ENCODE measurements at places on chromosomes 4 and X. TPM values are rescaled to one million over a fixed set of nuclear protein-coding genes. Genes with fewer than 3 reads are reported as not detected.

The PIM2 gene
- 8.0 TPM for total RNA-seq

DNA sequence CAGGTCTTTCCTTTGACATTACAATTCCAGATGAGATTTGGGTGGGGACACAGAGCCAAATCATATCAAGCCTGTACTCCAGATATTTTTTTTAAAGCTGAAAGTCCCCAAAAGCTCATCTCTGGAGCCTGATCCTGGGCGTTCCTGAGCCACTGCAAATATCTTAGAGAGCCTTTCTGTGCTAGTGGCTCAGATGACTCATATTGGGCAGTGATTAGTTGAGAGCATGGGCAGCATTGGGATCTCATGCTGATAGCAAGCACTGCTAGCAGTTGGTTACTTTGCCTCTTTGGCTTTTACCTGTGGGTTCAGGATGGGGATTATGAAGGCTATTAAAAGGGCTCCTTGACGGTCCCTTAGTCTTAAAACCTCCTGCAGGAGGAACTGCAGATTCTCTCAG lies 51.4 kb upstream of the SCRG1 start:
- H3K27me3 ChIP-seq: no peaks in the 10 kb centered on the region
- DNase-seq: no peak
- no peak overlapping the region for H3K4me3 ChIP-seq
- no peaks in the 10 kb centered on the region for H3K4me1 ChIP-seq
- H3K36me3 ChIP-seq: no peaks in the 10 kb centered on the region
- H3K27ac ChIP-seq: no peak overlapping the region

DNA sequence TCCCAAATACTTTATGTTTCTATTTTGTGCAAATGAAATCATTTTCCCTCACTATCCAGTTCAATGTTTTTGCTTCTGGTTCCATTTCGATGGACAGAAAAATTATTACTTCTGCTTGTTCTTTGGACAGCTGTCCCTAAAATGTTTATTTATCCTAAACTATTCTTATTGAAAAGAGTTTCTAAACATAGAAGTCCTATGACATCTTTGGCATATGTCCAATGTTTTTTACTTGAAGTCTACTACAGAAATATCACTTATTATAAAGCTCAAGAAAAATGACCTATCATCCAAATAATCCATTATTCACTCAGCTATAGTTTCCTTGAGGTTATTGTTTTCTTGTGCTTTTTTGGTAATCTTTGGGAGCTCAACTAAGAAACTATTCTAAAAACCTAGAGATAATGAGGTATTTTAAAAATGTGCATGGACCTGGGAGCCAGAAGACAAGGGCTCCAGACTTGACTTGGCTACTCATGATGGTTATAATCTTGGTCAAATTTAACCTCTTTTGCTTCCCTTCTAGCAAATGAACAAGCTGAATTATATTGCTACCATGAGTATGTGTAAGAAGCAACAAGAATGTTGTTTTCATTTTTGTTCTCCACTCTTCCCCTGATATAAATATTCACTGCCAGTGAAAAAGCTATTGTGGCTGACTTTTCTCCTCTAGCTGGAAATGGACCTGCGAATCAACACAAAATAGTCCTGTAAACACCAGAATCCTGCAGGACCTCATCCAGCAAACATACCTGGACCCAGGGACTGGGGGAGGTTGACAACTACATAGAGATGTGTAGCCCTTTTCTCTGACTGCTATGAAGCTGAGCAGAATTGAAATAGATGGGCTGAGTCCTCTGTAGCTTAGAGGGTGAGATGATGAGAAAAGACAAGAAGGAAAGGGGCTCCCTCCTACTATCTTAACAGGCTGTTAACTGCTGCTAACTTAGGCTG lies 137.4 kb downstream of the FRYL start:
- peaks cover 11% of the 10 kb centered on the region for H3K4me1 ChIP-seq
- H3K27ac ChIP-seq: no peak overlapping the region
- DNase-seq: no peak
- H3K36me3 ChIP-seq: no peaks in the 10 kb centered on the region
- no peaks in the 10 kb centered on the region for H3K27me3 ChIP-seq
- no peak overlapping the region for H3K4me3 ChIP-seq

GRCh38 chrX:43968359-43968781 lies 4.8 kb downstream of the NDP start:
- peaks cover 37% of the 10 kb centered on the region for H3K4me1 ChIP-seq
- no peak for DNase-seq
- H3K27me3 ChIP-seq: no peaks in the 10 kb centered on the region
- no peak overlapping the region for H3K27ac ChIP-seq
- no peak overlapping the region for H3K4me3 ChIP-seq

DNA sequence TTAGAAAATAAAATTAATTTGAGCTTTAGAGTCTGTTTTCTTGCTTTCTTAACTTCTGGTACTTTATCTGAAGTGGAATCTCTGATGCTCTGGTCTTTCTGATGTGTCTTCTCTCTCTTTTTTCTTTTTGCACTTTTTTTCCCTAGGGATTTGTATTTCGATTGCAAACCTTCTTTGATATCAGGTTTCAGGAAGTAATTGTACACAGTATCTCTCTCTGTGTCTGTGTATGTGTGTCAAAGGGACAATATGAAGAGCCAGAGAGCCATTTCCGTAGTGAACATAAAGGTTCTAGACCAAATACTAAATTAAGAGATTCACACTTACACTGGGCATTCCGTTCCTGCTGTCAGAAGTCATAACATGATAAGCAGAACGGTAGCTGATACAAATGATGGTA lies 325.0 kb downstream of the PCDH7 start:
- H3K4me3 ChIP-seq: no peak overlapping the region
- no peaks in the 10 kb centered on the region for H3K27me3 ChIP-seq
- H3K27ac ChIP-seq: no peak overlapping the region
- no peaks in the 10 kb centered on the region for H3K4me1 ChIP-seq
- no peak for DNase-seq

The EIF4E gene
- total RNA-seq: 224 TPM

GRCh38 chr4:24975510-24975909 lies 55.2 kb downstream of the LGI2 start:
- H3K27me3 ChIP-seq: no peaks in the 10 kb centered on the region
- DNase-seq: no peak
- no peak overlapping the region for H3K4me3 ChIP-seq

DNA sequence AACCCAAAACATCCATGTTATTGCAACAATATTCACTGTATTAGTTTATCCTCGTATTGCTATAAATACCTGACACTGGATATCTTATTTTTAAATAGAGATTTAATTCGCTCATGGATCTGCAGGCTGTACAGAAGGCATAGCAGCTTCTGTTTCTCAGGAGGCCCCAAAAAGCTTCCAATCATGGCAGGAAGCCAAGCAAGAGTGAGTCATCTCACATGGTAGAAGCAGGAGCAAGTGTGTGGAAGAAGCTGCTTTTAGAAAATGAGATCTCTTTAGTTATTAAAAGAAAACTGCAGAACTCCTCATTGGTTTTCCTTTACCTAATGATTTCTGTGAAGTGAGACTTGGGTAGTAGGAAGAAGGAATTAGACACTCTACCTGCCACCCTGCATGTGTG lies 16.4 kb downstream of the ZNF732 start:
- no peaks in the 10 kb centered on the region for H3K27me3 ChIP-seq
- H3K4me3 ChIP-seq: no peak overlapping the region
- DNase-seq: no peak
- H3K4me1 ChIP-seq: no peaks in the 10 kb centered on the region
- no peaks in the 10 kb centered on the region for H3K36me3 ChIP-seq

The CTPS2 gene
- 4.6 TPM for total RNA-seq

The IL1RAPL1 gene
- not detected for total RNA-seq

DNA sequence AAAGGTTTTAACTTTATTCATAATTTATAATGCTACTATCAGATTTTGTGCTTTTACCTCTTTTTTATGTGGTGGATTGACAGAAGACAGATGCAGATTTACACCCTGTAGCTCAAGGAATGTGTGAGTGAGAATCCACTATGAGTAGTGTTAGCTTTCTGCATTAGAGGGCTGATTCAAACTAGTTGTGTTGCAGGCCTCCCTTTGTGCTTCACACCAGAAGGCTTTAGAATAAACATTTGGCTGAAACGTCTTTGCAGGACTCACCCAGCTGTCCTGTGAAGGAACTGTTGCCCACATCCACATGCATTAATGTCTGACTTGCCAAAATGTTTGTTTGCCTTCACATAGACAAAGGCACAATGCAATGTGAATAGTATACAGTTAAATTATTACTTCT lies 127.0 kb downstream of the PCDH7 start:
- H3K4me3 ChIP-seq: no peak overlapping the region
- no peaks in the 10 kb centered on the region for H3K27me3 ChIP-seq
- no peaks in the 10 kb centered on the region for H3K36me3 ChIP-seq
- no peaks in the 10 kb centered on the region for H3K4me1 ChIP-seq

DNA sequence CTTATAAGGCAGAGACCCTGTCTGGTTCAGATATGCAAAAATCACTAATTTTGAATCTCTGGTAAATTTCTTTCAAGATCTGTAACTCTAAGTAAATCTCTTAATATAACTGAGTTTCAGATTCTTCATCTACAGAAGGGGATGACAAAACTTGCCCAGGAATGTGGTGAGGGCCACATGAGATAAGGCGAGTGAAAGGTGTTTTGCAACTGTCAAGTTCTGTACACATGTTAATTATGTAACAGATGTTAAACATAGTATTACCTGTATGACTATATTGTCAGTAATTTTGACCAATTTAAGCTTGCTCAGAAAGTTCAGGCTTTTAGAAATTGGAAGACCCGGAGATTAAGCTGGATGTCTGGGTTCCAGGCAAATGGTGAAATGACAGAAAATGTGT lies 549 bp upstream of the GLRB start:
- H3K4me1 ChIP-seq: peaks cover 15% of the 10 kb centered on the region
- H3K27ac ChIP-seq: no peak overlapping the region
- H3K27me3 ChIP-seq: no peaks in the 10 kb centered on the region

The P2RY10 gene
- total RNA-seq: not detected

GRCh38 chrX:154135458-154136229 lies 8.4 kb upstream of the OPN1LW start:
- no peak for DNase-seq
- H3K36me3 ChIP-seq: no peaks in the 10 kb centered on the region
- no peak overlapping the region for H3K4me3 ChIP-seq
- no peaks in the 10 kb centered on the region for H3K27me3 ChIP-seq
- H3K27ac ChIP-seq: no peak overlapping the region

DNA sequence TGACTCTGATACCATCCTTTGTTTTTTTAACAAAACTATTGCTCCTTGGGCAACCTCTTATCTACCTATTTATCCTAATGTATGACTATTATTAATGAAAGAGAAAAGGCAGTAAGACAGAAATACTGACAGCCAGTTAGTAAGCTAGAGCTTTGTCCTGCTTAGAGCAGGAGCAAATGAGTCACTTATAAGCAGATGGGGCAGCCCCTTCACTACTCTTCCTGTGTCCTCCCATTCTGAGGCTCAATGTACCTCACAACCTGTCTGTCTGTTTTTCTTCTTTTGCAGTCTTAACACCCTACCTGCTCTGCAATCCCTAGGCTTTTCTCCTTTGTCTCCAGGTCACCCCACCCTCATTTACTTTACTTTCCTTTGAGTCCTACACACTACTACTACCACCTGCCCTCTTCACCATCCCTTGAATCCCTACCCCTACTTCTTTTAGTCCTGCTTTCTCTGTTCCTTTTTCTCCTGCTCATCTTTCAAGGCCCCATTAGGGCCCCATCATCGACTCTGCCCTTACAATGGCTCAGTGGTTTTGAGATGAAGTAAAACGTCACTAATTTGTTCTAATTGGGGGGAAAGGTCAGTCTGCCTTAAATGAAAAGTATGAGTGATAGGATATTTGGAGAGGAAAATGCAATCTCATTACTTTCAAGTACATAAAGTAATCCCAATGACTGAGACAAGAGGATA lies 294.3 kb downstream of the GUCY2F start:
- no peak overlapping the region for H3K4me3 ChIP-seq
- H3K36me3 ChIP-seq: no peaks in the 10 kb centered on the region
- DNase-seq: no peak
- H3K27ac ChIP-seq: no peak overlapping the region

GRCh38 chrX:154481911-154482601 lies 3.0 kb upstream of the LAGE3 start:
- no peak for DNase-seq
- H3K27me3 ChIP-seq: no peaks in the 10 kb centered on the region
- peaks cover 31% of the 10 kb centered on the region for H3K4me1 ChIP-seq

DNA sequence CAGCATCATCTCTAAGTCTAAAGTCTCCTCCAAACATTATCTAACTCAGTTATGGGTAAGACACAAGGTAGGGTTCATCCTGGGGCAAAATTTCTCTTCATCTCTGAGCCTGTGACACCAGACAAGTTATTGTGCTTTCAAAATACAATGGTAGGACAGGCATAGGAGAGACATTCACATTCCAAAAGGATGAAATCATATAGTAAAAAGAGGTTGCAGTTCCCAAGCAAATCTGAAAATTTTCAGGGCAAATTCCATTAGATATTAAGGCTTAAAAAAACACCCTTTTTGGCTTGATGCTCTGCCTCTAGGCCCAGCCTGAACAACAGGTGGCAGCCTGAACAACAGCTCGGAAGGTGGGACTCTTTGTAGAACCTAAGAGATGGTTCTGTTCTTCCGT lies 448.3 kb upstream of the SLIT2 start:
- H3K36me3 ChIP-seq: no peaks in the 10 kb centered on the region
- peaks cover 9% of the 10 kb centered on the region for H3K4me1 ChIP-seq
- H3K27me3 ChIP-seq: no peaks in the 10 kb centered on the region
- H3K27ac ChIP-seq: no peak overlapping the region
- no peak overlapping the region for H3K4me3 ChIP-seq

DNA sequence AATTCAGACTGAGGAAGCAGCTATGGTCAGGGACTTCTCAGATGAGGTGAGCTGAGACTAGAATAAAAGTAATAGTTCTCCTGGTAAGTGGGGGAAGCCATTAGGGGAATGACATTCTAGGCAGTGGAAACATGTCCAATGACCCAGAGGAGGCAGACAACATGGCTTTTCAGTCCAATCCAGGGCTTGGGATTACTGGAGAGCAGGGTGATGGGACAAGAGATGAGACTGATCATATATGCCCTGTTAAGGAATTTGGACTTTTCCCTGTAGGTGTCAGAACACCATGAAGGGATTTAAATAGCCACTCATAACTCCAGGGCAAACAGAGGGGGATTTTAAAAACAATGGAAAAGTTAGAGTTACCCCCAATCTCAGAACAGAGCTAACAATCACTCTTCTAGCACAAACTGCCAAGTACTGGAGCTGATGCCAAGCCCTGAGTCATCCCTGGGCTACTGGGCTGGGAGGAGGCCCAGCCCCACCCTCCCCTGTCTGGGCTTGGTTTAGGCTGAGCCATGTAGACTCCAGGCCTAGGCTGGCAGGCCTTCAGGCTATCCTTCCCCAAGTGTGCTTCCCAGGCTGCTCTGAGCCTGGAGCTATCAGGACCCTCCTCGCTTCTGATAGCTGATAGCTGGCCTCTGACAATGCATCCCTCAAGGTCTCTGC lies 22.7 kb upstream of the MSN start:
- peak; percentile 73 for DNase-seq
- H3K36me3 ChIP-seq: no peaks in the 10 kb centered on the region
- H3K27ac ChIP-seq: peak overlapping the region; percentile 16
- no peaks in the 10 kb centered on the region for H3K27me3 ChIP-seq
- H3K4me1 ChIP-seq: peaks cover 24% of the 10 kb centered on the region

GRCh38 chr4:69093681-69094080 lies 2.6 kb upstream of the UGT2B7 start:
- peaks cover 24% of the 10 kb centered on the region for H3K4me1 ChIP-seq
- no peak overlapping the region for H3K4me3 ChIP-seq
- H3K36me3 ChIP-seq: no peaks in the 10 kb centered on the region
- H3K27ac ChIP-seq: no peak overlapping the region
- no peaks in the 10 kb centered on the region for H3K27me3 ChIP-seq
- DNase-seq: no peak

- no peaks in the 10 kb centered on the region for H3K4me1 ChIP-seq
- H3K27me3 ChIP-seq: no peaks in the 10 kb centered on the region
- no peaks in the 10 kb centered on the region for H3K36me3 ChIP-seq
- H3K27ac ChIP-seq: no peak overlapping the region
These were observed 10.1 kb upstream of the RS1 start for GRCh38 chrX:18681996-18682395.
